ENCODE measurements at places on chromosomes 4 and X.

DNA sequence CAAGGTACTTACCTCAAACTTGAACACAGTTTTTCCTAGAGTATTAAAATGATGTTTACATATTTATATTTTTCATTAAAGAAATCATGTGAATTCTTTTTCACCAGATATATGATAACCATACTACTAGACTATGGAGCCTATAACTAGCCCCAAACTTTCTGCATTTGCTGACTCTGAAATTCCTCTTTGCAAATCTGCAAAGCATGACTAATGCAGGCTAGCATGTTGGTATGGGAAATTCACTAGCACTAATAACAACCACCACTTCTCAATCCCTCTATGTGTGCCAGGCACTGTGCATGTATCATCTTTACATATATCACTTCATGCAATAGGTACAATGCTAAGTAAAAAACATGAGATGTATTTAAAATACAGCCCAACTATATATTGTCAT lies 51.1 kb downstream of the SLC10A7 start:
- no peak for DNase-seq

DNA sequence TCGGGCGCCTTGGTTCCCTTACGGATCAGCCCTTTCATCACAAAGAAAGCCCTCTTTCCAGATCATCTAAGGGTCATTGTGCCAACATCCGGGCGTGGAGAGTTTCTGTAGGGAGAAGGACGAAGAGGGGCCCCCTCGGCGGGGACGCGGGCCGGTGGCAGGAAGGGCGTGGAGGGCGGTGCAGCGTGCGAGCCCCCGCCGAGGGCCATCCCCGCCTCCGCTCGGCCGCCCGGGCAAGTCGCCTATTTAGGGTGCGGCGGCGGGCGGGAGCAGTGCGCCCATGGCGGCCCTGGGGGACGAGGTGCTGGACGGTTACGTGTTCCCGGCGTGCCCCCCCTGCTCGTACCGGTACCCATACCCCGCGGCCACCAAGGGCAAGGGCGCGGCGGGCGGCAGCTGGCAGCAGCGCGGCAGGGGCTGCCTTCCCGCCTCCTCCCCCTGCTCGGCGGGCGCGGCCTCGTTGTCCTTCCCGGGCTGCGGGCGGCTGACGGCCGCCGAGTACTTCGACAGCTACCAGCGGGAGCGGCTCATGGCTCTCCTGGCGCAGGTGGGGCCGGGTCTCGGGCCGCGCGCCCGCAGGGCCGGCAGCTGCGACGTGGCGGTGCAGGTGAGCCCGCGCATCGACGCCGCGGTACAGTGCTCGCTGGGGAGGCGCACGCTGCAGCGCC lies at the start of gene ZAR1:
Gene ZAR1, plus strand, starts transcription at position 241 of the 668 bp plus-strand sequence. Its CDS starts 40 bp downstream, at position 281.
- no peak for DNase-seq

GRCh38 chr4:112881842-112882241 lies 167.6 kb upstream of the ANK2 start:
- no peak for DNase-seq

GRCh38 chr4:39335566-39335965 lies 30.6 kb downstream of the RFC1 start:
- no peak for DNase-seq

- no peak for DNase-seq
These were observed 88.7 kb downstream of the SLC16A2 start for GRCh38 chrX:74509989-74510388.

DNA sequence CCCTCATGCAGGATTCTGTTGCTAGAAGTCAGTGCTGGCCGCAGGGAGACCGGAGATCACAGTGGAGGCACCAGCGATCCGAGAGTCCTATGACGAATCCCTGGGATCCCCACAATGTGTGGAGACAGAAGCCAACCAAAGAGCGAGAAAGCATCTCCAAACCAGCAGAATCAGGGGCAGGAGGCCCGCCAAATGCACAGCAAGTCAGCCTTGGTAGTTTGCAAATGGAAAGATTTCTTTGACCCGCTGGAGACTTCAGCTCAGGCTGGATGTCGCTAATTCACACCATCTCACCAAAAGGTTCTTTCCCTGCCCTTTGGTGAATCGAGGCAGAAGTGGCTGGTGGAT lies 505 bp upstream of the PKD2 start:
- no peak for DNase-seq

- DNase-seq = no peak
These were observed 31.9 kb downstream of the CPEB2 start for GRCh38 chr4:15034071-15034764.

DNA sequence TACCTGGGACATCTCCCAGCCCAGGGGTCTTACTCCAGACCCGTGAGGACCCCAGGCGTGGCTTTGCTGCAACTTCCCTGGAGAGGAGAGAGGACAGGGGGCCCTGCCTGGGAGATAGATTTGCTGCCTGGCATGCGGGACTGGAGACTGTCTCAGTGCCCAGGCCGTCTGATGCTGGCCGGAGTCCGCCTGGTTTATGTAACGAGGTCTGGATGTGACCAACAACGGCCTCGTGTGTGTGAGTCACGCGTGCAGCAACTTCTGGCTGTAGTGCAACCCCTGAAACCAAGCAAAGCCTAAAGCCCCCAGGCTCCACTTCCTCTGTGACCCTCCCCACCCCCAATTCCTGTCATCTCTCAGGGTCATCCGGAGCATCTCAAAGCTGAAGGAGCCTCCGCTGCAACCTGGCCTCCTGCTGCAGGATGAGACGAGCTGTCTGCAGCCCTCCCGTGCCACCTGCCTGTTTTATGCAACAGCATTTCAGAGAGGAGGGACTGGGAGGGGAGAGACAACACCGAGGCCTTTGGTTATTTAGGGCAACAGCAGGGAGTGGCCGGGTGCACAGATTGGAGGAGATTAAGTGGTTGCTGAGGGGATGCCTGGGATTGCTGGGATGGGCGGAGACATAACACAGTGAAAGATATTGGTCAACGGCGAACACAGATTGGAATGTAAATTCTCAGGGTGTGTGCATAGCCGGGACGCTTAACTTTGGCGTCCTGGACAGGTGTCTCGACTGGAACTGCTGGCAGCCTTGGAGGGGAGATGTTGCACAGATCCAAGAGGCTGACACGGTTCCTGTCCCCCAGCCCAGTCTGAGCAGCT lies 16.0 kb downstream of the XG start:
- DNase-seq = no peak

DNA sequence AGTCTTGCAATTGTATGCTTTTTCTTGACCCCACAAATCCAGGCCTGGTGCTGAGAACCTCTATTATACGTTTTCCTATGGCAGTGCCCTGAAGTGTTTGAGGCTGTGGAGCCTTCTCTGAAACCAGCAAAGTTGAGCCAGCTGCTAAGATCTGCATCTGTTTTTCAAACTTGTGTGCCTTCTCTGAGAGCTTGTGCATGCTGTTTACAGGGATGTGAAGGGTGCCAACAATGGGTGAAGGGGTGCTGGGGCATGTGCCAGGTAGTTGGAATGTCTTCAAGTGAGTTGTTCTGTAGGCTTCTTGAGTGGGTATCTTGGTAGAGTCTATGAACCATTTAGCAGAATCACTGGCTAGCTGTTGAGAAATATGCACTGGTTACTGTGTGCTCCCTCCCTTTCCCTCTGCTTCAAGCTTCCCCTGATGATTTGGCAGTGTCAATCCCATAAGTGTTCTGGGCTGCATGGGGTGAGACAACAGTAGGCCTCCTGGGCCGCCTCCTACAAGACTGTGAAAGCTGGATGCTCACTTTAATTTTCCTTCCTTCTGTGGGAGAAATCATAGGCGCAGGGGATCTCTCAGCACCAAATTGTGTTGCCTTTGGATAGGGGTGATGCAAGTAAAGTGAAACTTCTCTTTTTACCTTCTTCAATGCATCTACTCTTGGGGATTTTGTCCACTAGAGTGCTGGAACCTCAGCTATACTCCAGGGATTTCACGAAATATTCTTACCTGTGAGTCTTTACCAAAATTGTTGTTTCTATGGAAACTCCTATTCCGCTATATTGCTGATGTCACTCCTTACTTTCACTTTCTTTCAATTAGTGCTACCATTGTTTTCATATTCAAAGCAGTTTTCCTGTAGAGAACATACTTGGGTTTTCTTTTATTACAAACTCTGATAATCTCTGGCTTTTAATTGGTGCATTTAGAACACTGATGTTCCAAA lies 30.0 kb downstream of the ITM2A start:
- DNase-seq = no peak

GRCh38 chrX:39518476-39519029 lies 579.2 kb downstream of the BCOR start:
- peak; percentile 15 for DNase-seq

DNA sequence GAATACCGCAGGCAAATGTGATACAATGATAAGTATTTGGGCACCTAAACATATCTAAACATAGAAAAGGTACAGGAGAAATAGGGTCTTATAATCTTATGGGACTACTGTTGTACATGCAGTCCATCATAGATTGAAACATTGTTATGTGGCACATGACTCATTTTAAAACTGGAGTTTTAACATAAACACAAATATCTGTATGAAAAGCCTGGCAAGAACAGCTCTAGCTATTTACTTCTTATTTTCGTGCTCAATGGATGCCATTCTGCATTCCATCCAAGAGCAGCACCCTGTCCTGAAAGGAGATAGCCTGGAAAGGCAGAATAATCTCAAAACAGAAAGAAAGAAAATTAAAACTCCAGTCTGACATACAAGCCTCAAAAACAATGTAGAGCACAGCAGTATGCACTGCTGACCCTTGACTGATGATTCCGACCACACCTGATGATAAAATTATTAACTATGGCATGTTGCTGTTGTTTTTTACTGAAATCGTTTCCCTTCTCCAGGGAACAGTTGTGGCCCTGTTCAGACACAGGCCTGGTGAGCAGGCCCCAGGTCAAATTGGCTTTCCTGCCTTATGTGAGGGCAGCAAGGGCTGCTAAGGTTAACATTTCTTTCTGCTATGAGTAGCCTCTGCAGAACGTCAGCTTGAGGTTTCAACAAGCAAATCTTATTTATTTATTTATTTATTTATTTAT lies 152.7 kb downstream of the APBB2 start:
- DNase-seq = no peak

- DNase-seq = no peak
These were observed 43.2 kb upstream of the HUWE1 start for GRCh38 chrX:53729751-53730150.

DNA sequence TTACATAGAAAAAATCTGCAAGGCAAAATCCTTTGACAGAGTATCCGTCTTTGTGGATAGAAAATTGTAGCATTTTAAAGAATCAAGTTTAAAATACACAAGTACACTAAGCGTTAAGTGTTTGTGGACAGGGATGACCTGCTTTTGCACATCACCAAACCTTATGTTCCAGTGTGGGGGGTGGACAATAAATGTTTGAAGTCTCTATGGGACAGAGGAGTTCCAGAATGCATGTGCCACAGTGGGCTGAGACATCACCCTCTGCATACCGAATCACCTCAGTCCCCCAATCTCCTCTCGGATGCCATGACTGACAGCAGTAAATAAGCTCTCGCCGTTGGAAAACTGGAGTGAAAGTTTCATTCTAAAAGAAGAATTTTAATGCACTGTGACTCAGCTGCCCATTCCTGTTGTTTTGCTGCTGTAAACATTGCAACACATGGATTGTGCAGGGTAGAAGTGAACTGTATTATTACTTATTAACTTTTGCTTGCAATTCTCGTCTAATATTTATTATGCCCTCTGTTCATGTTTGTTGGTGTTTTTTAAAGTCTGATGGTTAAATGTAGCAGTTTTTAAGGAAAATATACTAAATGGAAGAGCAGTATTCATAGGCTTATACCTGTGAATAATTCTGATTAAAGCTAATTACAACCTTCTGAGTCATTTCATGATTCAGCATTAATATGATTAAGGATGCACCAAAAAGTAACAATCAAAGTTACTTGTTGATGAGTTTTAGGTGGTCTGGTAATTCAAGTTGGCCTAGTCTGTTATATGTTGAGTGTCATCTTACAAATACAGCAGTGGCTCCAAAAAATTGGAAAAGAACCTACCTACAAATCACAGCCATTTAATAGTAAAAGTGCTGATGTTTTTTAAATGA lies 24.0 kb downstream of the CDKN2AIP start:
- no peak for DNase-seq

DNA sequence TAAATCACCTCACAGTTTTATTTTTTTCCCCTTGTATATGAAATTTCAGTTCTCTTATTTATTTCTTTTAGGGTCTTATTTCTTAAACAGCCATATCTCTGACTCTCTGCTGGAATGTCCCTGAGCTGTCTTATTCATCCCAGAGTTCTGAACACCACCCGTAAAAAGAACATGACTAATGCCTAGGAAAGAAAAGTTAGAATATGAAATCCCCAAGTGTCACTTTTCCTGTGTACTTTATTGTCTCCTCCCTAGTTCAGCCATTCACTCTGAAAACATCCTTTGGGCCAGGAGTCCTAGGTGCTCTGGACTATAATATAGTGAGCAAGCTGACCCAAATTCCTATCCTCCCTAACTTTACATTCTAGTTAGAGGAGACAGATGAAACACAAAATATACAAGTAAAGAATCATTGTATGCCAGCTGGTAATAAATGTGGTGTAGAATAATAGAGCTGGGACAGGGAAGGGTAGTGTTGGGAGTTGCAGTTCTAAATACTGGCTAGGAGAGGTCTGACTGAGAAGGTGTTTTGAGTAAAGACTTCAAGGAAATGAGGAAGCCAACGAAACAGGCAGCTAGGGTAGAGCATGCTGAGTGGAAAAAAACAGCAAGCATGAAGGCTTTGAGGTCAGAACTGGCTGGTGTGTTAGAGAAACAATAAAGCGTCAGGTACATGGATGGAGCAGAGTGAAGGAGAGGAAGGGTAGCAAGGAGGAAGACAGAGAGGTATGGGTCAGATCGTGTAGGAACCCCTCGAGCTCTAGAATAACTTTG lies 40.6 kb upstream of the FTHL17 start:
- no peak for DNase-seq

DNA sequence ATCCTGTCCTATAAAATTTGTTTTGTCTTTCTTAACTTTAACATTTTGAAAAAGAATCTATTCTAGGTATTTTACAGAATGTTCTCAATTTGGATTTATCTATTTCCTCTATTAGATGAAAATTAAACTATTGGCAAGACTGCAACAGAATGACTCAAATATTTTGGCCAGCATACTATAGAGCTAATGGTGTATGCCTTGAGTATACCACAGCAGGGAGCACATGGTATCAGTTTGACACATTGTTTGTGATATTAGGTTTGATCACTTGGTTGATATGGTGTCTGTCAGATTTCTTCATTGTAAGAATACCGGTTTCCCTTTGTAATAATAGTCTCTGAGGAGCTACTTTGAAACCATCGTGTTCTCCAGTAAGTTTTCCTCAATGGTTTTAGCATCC lies 87.8 kb upstream of the NPNT start:
- DNase-seq = no peak

DNA sequence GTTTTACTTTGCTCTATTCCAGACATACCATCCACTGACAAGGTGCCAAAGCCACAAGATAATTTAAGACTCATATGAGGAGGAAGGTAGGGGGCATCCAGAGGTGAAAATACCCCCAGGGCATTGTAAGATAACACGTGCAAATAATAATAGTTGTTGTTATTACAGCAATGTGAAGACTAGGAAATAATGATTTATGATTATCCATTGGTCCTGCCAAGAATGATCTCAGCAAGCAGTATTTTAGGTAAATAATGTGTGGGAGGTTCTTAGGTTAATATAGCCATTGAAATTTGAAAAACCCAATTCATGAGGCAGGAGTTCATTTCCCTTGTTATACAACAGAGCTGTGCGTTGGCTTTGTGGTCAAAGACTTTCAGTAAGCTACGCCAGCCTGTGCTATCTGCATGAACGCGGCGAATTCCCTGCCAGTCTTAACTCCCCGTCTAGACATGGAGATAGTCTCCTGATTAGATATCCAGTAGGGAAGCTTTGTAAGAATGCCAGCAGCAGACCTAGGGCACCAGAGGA lies 47.2 kb upstream of the MXRA5 start:
- no peak for DNase-seq
